ENCODE measurements at places on chromosomes 7 and 10.

DNA sequence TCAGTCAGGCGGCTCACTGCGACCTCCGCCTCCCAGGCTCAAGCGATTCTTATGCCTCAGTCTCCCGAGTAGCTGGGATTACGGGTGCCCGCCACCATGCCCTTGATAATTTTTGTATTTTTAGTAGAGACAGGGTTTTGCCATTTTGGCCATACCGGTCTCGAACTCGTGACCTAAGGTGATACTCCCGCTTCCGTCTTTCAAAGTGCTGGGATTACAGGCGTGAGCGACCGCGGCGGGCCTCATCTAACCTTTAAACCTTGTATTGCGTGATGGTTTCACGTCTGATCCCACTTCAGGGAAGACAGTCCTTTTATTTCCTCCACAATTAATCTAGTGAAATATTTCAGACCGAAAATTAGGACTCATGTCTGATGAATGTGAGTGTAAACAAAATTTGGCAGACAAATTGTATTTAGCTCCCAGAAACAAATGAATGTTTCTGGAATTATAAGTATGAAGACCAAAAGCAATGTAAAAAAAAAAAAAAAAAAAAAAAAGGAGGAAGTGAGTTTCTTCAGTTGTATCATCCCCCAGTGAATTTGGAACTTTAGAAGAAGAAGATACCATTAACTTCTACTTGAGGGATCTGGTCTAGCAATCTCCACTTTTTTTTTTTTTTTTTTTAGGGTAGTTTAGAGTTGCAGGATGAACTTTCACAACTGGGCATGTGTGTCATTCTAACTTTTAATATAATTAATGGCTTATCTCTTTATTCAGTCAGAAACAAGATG, 1.6 kb downstream of the NUP42 start:
- peak overlapping the region; percentile 100 for H3K27ac ChIP-seq
- H3K4me3 ChIP-seq, result peak overlapping the region; percentile 92
- peaks cover 10% of the 10 kb centered on the region for H3K27me3 ChIP-seq
- no peak for DNase-seq
- H3K36me3 ChIP-seq, result peaks cover 25% of the 10 kb centered on the region

- H3K36me3 ChIP-seq, result peaks cover 18% of the 10 kb centered on the region
- peaks cover 71% of the 10 kb centered on the region for H3K4me1 ChIP-seq
- H3K27me3 ChIP-seq, result no peaks in the 10 kb centered on the region
- no peak for DNase-seq
- no peak overlapping the region for H3K27ac ChIP-seq
- H3K4me3 ChIP-seq, result no peak overlapping the region
Observed at GRCh38 chr7:24970676-24971075, 9.3 kb downstream of the OSBPL3 start.

DNA sequence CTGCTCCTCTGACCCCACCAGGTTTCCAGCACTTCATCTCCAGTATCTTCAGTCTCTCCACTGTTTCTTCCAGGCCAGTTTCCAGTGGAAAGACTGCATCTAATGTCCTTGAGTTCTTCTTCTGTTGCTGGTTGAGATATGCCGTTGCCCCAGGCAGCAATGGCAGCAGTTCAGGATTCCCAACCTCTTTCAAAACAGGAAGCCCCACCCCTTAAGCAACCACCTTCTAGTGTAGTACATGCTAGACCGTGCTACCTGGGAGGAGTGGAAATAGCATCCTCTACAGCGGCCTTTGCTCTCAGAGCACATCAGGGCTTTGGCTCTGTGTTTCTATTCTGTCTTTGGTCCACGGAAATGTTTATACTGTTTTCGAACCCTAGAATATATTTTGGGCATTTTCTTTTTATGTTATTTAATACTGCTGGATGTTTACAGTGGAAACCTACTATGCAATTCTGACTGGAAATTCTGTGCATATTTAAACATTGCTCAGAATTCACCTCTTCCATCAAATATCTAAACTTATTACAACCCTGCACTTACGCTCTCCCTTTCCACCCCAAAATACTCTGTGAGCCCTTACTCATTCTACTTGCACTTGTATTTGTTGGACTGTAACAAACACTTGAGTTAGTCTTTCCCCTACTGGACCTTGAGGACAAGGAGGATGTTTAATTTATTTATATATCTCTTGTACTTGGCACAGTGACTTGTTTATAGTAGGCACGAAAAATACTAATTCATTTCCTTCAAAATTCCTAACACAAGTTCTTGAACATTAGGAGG, 8.5 kb upstream of the BPGM start:
- peaks cover 50% of the 10 kb centered on the region for H3K4me1 ChIP-seq
- H3K4me3 ChIP-seq, result no peak overlapping the region
- H3K27me3 ChIP-seq, result no peaks in the 10 kb centered on the region
- H3K36me3 ChIP-seq, result peaks cover 14% of the 10 kb centered on the region

- H3K4me1 ChIP-seq, result peaks cover 2% of the 10 kb centered on the region
- no peak for DNase-seq
- H3K36me3 ChIP-seq, result no peaks in the 10 kb centered on the region
- no peak overlapping the region for H3K4me3 ChIP-seq
Observed at GRCh38 chr10:78552261-78552811, 516.4 kb upstream of the ZMIZ1 start.

DNA sequence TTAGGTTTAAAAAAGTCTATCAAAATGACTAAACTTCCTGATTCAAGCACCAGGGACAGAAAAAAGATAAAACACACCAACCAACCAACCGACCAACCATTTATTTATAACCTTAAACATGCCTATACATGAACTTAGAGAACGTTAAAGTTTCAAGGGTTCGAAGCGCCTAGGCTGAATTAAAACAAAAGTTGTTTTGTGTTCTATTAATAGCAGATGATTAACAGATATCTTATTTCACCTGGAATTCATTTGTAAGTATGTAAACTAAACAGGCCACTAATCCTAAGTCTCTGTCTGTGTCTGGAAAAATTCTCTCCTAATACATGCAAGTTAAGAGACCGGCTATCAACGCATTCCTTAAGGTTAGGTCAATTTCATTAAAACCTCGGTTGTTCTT, 1.4 kb downstream of the BAIAP2L1 start:
- peak overlapping the region; percentile 12 for H3K4me3 ChIP-seq
- peaks cover 4% of the 10 kb centered on the region for H3K4me1 ChIP-seq
- no peak overlapping the region for H3K27ac ChIP-seq
- DNase-seq, result no peak
- no peaks in the 10 kb centered on the region for H3K36me3 ChIP-seq
- H3K27me3 ChIP-seq, result peaks cover 27% of the 10 kb centered on the region

DNA sequence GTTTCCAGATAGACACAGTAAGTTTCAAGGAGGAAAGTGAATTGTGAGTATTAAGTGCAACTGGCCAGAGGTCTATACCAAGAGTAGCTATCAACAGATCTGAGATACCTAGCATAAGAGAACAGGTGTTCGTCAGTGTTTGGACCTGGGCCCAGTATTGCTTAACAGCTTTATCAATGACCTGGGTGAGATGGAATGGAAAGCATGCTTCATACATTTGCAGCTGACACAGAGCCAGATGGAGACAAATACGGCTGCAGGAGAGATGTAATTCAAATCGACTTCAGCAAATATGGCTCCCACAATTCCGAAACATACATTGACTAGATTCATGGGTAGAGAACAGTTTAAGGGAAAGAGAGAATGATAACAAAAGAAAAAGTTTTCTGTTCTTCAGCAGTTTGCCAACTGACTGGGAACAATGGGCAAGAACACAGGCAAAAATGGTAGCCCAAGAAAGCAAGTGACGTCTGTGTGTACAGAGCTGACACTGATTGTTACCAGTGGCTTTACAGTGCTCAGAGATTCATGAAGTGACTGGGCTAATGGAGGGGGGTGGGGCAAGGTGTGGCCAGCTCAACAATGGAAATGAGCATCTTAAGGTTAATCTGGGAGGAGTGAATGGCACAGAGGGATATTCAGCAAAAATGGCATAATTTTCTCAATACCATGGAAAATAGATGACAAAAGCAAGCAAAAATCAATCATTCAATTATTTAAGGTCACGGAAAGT, 28.0 kb upstream of the COBL start:
- H3K27me3 ChIP-seq, result peaks cover 14% of the 10 kb centered on the region
- H3K4me1 ChIP-seq, result no peaks in the 10 kb centered on the region
- no peak overlapping the region for H3K4me3 ChIP-seq
- no peak for DNase-seq
- no peak overlapping the region for H3K27ac ChIP-seq
- no peaks in the 10 kb centered on the region for H3K36me3 ChIP-seq

GRCh38 chr7:130490888-130491804, 739 bp upstream of the MEST start:
- H3K4me3 ChIP-seq, result peak overlapping the region; percentile 23
- H3K4me1 ChIP-seq, result peaks cover 16% of the 10 kb centered on the region
- peaks cover 80% of the 10 kb centered on the region for H3K27me3 ChIP-seq
